Aorta (tissue), 5 donors: ENCODE measurements at places on chromosomes 1 and 21.

GRCh38 chr1:64701886-64702285 lies 43.0 kb upstream of the RAVER2 start:
- no peak overlapping the region for H3K27ac ChIP-seq
- no peak for DNase-seq
- no peak overlapping the region for H3K4me3 ChIP-seq
- H3K27me3 ChIP-seq, result no peaks in the 10 kb centered on the region

- DNase-seq, result peak; percentile 64
- H3K27me3 ChIP-seq, result no peaks in the 10 kb centered on the region
- no peaks in the 10 kb centered on the region for H3K36me3 ChIP-seq
- H3K4me3 ChIP-seq, result no peak within 1 kb of the TSS
Measured at GRCh38 chr21:14545906-14546480, at the start of gene SAMSN1. Gene SAMSN1 (minus strand): TSS chr21:14546315. CDS start chr21:14546261, 54 bp downstream.

DNA sequence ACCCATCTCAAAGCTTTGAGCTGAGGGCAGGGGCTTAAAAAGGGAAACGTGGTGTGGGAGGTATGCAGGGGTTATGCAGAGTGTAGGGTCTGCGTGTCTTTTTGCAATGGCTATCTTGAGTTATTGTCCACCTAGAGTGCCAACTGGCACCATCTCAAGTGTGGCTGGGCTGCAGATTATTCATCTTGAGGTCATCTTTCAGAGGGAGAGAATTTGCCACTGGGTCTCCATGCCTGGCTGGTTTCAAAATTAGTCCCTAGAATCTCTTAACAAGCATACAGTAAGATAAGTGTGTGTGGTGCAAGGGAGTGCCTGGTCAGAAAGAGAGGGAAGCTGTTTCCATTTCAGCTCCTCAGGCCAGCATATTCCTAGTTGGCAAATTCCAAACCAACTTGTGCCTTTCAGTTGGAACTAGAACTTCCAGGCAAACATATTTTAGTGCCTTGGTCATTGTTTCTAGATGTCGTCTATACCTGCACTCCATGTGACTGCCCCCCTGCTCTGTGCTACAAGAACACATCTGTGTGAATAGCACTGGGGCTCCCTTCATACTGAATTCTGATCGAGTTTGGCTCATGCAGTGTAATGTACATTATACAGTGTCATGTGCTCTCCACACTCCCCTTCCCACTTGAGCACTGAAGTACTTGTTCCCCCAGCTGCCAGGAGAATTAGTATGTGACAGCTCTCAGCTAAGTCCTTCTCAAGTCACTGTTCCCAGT lies 5.0 kb upstream of the OR2T8 start:
- no peak for DNase-seq
- no peak overlapping the region for H3K4me3 ChIP-seq
- H3K27ac ChIP-seq, result no peak overlapping the region

DNA sequence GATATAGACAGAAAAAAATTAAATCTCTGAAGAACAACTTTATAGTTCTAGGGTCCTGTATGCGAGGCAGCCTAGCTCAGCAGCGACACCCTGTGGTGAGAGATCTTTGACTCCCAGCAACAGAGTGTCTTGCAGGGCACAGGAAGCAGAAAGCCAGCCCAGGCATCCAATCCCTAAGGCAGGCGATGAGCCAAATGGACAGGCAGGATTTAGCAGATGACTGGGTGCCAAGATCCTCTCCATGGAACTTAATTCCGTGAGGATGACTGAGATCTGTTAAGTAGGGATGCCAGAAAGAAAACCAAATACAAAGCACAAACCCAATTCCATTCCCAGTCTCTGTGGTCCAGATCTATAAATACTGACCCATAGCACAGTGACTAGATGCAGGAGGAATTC lies 38.8 kb downstream of the HLCS start:
- H3K27me3 ChIP-seq, result no peaks in the 10 kb centered on the region
- no peak overlapping the region for H3K4me3 ChIP-seq
- H3K4me1 ChIP-seq, result no peaks in the 10 kb centered on the region
- H3K27ac ChIP-seq, result no peak overlapping the region

- no peak overlapping the region for H3K4me3 ChIP-seq
- no peaks in the 10 kb centered on the region for H3K36me3 ChIP-seq
Measured at GRCh38 chr1:179178950-179179349, 50.5 kb downstream of the ABL2 start.

DNA sequence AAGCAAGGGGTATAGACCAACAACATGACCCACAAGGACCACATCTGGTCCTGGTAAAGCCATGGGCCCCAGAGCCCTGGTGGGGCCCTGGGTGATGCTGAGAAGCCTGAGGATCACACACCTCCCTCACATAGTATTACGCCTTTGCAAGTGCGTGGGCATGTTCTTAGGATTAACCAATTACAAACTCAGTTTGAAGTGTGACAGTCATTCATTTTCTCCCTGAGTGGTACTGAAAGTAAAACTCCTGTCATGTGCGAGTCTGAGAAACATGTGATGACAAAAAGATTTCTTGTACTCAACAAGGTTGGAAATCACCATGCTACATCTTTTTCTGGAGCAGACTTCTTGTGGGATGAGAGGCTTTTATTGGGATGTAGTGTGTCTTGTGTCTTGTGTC lies 315.3 kb upstream of the DUSP10 start:
- DNase-seq, result no peak
- H3K27me3 ChIP-seq, result no peaks in the 10 kb centered on the region
- no peaks in the 10 kb centered on the region for H3K4me1 ChIP-seq
- no peaks in the 10 kb centered on the region for H3K36me3 ChIP-seq

GRCh38 chr1:12143631-12144155 lies 23.1 kb upstream of the TNFRSF1B start:
- no peaks in the 10 kb centered on the region for H3K4me1 ChIP-seq
- no peaks in the 10 kb centered on the region for H3K36me3 ChIP-seq
- no peaks in the 10 kb centered on the region for H3K27me3 ChIP-seq
- no peak overlapping the region for H3K4me3 ChIP-seq
